ENCODE measurements at places on chromosomes 3 and 15. TPM values are rescaled to one million over a fixed set of nuclear protein-coding genes. Genes with fewer than 3 reads are reported as not detected.

CYP8B1 gene
- total RNA-seq = not detected

TLE3 gene
- total RNA-seq = 17.8 TPM

PLA1A gene
- total RNA-seq = 2.8 TPM

RAB11A gene
- total RNA-seq = 146 TPM

GPR160 gene
- total RNA-seq = 0.99 TPM

CYP11A1 gene
- total RNA-seq = 0.27 TPM

MKRN2 gene
- 34.3 TPM for total RNA-seq

SLC12A1 gene
- not detected for total RNA-seq

TMOD2 gene
- total RNA-seq = 5.1 TPM

TRPC1 gene
- total RNA-seq = 13.9 TPM

- no peaks in the 10 kb centered on the region for H3K36me3 ChIP-seq
- no peaks in the 10 kb centered on the region for H3K27me3 ChIP-seq
- H3K4me3 ChIP-seq = no peak overlapping the region
Measured at GRCh38 chr15:56759450-56759845, 26.1 kb upstream of the ZNF280D start.

DNA sequence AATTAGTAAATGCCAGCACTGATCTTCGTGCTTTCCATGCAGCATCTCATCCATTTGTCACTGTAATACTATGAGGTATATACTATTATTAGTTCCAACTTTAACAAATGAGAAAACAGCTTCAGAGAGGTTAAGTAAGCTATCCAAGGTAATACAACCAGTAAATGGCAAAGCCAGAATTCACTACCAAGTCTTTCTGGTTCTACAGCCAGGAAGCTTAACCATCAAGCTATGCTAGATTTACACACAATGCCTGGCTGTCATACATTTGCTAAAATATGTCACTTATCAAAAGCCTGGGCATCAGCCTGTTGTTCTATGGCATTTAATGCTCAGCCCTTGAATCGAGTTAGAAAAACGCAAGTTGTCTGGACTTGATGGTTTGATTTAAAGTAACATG, 32.6 kb downstream of the TMOD2 start:
- H3K36me3 ChIP-seq = peaks cover 51% of the 10 kb centered on the region
- no peaks in the 10 kb centered on the region for H3K4me1 ChIP-seq
- H3K27me3 ChIP-seq = no peaks in the 10 kb centered on the region
- H3K4me3 ChIP-seq = no peak overlapping the region
- no peak overlapping the region for H3K27ac ChIP-seq

DNA sequence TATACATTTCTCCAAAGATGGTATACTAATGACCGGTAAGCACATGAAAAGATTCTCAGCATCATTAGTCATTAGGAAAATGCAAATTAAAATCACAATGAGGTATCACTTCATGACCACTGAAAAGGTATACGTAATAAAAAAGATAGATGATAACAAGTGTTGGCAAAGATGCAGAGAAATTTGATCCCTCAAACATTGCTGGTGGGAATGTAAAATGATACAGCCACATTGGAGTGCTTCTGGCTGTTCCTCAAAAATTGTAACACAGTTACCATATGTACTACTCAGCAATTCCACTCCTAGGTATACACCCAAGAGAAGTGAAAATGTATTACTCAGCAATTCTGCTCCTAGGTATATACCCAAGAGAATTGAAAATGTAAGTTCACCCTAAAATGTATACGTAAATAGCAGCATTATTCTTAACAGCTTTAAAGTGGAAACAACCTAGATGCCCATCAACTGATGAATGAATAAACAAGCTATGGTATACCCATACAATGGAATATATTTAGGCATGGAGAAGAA, 25.0 kb upstream of the KY start:
- no peaks in the 10 kb centered on the region for H3K36me3 ChIP-seq
- H3K27ac ChIP-seq = no peak overlapping the region
- DNase-seq = no peak
- H3K27me3 ChIP-seq = no peaks in the 10 kb centered on the region
- H3K4me3 ChIP-seq = no peak overlapping the region

DNA sequence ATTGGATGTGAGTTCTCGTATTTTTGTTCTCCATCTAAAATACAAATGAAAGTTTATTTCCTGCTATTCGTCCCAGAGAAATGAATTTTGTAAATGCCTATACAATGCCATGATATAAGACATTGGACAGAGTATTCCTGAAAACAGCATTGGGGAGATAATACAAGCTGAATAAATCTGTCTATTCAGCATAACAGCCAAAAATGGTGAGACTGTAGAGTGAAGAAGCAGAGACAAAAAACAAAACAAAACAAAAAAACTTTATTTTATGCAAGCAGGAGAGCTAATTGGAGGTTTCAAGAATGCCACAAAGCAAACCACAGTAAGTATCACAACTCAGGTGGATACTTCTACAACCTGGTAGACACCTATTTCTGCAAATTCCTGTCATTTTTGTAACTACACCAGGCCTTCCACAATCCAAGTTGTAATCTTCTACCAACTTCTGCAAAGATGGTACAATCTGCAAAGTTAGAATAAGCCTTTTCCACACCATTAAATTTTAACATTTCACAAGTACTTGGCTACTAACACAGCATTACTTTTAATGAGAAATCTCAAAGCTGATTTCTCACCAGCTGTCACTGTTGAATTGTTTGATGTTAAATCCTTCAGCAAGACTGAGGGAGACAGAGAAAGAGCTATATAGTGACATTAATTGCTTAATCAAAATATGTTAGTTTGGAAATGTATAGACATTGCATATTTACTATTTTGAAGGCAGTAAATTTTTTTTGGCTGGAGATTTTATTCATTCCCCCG, 163.1 kb downstream of the CLSTN2 start:
- no peak for DNase-seq
- no peaks in the 10 kb centered on the region for H3K36me3 ChIP-seq
- H3K27ac ChIP-seq = no peak overlapping the region

- H3K36me3 ChIP-seq = no peaks in the 10 kb centered on the region
- no peak for DNase-seq
- H3K27me3 ChIP-seq = no peaks in the 10 kb centered on the region
- H3K4me3 ChIP-seq = no peak overlapping the region
- no peak overlapping the region for H3K27ac ChIP-seq
Measured at GRCh38 chr3:162602619-162603018, 1106.0 kb downstream of the OTOL1 start.

DNA sequence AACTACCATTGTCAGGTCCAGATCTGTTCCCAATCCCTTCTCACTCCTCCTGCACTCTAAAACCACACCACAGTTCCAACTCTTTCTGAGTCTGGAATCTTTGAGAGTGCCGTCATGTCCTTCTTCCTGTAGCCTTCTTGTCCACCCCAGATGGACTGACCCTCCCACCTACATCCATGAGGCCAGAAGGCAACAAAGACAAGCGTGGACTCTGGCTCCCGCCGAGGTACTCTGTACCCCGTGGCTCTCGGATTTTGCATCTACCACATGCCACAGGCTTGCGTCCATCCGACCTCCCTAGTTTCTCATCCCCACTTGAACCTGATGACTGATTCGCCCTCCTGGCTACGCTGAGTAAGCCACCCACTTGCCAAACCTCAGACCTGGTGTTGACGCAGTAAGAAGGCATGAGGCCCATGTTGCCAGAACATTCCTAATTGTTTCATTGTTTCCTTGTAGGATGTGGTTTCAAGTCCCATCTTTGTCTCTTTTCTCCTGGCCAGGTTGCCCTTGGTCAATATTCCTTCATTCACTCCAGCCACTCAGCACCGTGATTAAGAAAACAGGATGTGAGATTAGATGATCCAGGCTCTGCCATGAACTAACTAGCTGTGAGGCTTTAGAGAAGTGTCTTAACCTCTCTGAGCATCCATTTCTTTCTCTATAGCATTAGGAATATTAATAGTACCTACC, 1.1 kb upstream of the ZBTB38 start:
- no peak for DNase-seq
- H3K4me1 ChIP-seq = peaks cover 56% of the 10 kb centered on the region
- peak overlapping the region; percentile 93 for H3K27ac ChIP-seq
- peaks cover 6% of the 10 kb centered on the region for H3K36me3 ChIP-seq

GRCh38 chr3:126269354-126269753, 87.9 kb downstream of the KLF15 start:
- H3K27me3 ChIP-seq = peaks cover 17% of the 10 kb centered on the region
- H3K4me1 ChIP-seq = peaks cover 64% of the 10 kb centered on the region
- H3K4me3 ChIP-seq = no peak overlapping the region
- no peak for DNase-seq
- no peaks in the 10 kb centered on the region for H3K36me3 ChIP-seq

GRCh38 chr3:44477312-44478030, at the start of gene ZNF445:
TSS of gene ZNF445 (minus strand) at chr3:44477670. CDS start at chr3:44455549, 22,121 bp downstream.
- peak within 1 kb of the TSS; percentile 85 for H3K27ac ChIP-seq
- H3K4me3 ChIP-seq = peak within 1 kb of the TSS; percentile 91

DNA sequence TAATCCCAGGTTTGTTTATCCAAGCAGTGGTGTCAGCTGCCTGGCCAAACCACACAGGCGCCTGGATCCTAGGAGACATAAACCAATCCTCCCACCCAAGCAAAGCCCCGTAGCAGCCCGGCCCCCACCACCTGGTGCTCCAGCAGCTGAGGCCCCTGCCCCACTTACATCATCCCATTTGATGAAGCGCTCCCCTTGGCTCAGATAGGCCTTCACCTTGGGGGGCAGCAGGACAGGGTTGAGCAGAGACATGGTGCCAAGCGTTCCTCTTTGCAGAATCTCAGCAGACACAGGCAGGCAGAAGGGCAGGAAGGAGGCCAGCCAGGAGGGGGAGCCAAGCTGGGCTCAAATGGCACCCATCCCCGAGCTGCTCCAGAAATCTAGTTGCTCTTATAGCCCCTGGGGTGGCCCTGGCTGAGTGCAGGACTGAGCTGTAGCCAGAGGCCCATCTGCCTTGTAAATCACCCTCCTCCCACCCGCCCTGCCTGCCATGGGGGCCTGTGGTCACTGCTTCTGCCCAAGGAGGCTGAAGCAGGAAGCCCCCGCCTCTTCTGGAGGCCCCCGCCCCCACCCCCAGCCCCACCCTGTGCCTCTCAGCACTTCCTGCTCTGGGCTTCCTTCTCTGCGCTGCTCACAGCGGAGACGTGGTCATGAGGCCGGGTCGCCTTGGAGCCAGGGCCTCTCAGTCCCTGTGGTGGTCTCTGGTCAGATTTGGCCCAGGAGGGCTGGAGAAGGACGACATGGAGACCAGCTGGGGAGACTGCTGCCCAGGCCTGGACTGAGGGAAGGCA, at the start of gene PLCB2:
Gene PLCB2, minus strand, starts transcription at position 515 of the 791 bp plus-strand sequence. Its CDS starts 263 bp downstream, at position 252.
- peaks cover 12% of the 10 kb centered on the region for H3K27me3 ChIP-seq
- H3K4me1 ChIP-seq = peaks cover 8% of the 10 kb centered on the region
- peak within 1 kb of the TSS; percentile 45 for H3K4me3 ChIP-seq
- DNase-seq = peak; percentile 44
- H3K27ac ChIP-seq = peak within 1 kb of the TSS; percentile 51

DNA sequence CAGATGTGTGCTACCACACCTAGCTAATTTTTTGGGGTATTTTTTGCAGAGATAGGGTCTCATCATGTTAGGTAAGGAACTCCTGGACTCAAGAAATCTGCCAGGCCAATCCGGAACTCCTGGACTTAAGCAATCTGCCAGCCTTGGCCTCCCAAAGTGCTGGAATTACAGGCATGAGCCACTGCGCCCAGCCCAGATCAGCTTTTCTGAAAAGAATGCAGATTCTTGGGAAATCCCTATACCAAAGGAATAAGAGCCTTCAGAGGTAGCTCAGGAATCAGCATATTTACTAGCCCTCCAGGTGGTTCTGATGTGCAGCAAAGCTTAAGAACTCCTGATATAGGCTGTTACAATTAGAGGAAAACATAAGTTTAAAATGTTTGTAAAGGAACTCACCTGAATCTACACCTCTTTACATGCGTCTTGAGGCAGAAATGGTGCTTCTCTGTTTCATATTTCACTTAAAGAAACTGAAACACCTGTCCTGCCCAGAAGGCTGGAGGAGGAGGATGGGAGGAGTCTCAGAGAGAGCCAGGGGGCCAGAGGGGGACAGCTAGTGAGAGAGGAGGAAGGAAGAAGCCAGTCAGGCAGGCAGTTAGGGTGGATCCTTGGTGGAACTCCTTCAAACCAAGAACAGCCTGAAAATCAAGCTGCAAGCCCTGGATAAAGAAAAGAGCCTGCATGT, at the start of gene XCR1:
Gene XCR1, minus strand, starts transcription at position 463 of the 685 bp plus-strand sequence. CDS start 5,536 bp downstream, outside the sequence.
- H3K27ac ChIP-seq = no peak within 1 kb of the TSS
- no peaks in the 10 kb centered on the region for H3K27me3 ChIP-seq
- DNase-seq = no peak
- no peaks in the 10 kb centered on the region for H3K4me1 ChIP-seq
- no peak within 1 kb of the TSS for H3K4me3 ChIP-seq
- no peaks in the 10 kb centered on the region for H3K36me3 ChIP-seq

- no peak for DNase-seq
- no peak overlapping the region for H3K27ac ChIP-seq
- peaks cover 33% of the 10 kb centered on the region for H3K36me3 ChIP-seq
- H3K4me3 ChIP-seq = no peak overlapping the region
Measured at GRCh38 chr3:134190250-134190649, 60.4 kb downstream of the RYK start.

GRCh38 chr15:60993008-60993407, 236.1 kb downstream of the RORA start:
- H3K36me3 ChIP-seq = no peaks in the 10 kb centered on the region
- H3K27ac ChIP-seq = no peak overlapping the region
- no peak overlapping the region for H3K4me3 ChIP-seq
- H3K4me1 ChIP-seq = peaks cover 23% of the 10 kb centered on the region
- DNase-seq = no peak

- no peaks in the 10 kb centered on the region for H3K27me3 ChIP-seq
- peaks cover 38% of the 10 kb centered on the region for H3K36me3 ChIP-seq
- peak overlapping the region; percentile 73 for H3K27ac ChIP-seq
- H3K4me1 ChIP-seq = peaks cover 32% of the 10 kb centered on the region
Measured at GRCh38 chr3:129305592-129306091, 27.0 kb downstream of the HMCES start.

DNA sequence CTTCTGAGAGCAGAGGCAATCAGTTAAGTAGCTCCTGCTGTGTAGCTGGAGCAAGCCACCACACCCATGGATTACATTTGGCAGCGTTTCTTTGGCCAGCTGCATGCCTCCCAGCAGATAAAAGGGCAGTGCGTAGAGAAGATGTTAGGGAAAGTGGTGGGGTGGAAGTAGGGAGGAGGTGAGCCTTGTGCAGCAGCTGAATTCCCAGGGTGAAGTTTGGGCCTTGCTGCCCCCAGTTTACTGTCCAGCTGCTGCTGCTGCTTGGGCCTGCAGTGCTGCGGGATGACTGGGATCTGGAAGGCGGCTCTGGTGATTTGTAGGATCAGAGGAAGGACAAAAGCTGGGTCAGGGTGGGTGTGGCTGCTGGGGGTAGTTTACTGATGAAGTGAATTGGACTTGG, 318.7 kb upstream of the C2CD4B start:
- H3K27me3 ChIP-seq = no peaks in the 10 kb centered on the region
- peaks cover 34% of the 10 kb centered on the region for H3K4me1 ChIP-seq
- no peaks in the 10 kb centered on the region for H3K36me3 ChIP-seq
- peak overlapping the region; percentile 45 for H3K27ac ChIP-seq
- peak; percentile 48 for DNase-seq
- H3K4me3 ChIP-seq = no peak overlapping the region

GRCh38 chr3:23116081-23116837, 86.9 kb upstream of the UBE2E2 start:
- no peak overlapping the region for H3K4me3 ChIP-seq
- no peak overlapping the region for H3K27ac ChIP-seq
- no peaks in the 10 kb centered on the region for H3K36me3 ChIP-seq
- no peak for DNase-seq
- H3K27me3 ChIP-seq = no peaks in the 10 kb centered on the region
- H3K4me1 ChIP-seq = peaks cover 7% of the 10 kb centered on the region
